ENCODE measurements at places on chromosomes 1 and 21.
A peak's percentile ranks its signal among the peaks of the same experiment; 100 is the strongest.

GRCh38 chr1:76843821-76844464, 23.3 kb upstream of the ST6GALNAC5 start:
- no peak for DNase-seq

DNA sequence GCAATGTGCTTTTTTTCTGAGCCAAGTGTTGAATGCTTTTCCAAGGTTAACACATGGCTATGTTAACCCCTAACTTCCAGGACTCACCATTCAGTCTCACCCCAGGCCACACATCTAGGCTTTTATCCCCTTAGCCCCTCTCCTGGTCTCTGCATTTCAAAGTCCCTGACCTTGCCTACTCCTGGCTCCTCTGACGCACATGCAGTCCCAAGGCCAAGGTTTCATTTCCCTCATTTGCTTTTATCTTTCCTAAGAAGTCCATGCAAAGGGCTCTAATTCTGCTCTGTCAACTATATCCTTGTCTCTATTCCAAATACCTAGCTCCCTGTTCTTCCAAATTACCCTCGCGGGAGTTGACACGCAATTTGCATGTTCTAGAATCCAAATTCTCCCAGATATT, 25.4 kb downstream of the SLC30A10 start:
- no peak for DNase-seq

DNA sequence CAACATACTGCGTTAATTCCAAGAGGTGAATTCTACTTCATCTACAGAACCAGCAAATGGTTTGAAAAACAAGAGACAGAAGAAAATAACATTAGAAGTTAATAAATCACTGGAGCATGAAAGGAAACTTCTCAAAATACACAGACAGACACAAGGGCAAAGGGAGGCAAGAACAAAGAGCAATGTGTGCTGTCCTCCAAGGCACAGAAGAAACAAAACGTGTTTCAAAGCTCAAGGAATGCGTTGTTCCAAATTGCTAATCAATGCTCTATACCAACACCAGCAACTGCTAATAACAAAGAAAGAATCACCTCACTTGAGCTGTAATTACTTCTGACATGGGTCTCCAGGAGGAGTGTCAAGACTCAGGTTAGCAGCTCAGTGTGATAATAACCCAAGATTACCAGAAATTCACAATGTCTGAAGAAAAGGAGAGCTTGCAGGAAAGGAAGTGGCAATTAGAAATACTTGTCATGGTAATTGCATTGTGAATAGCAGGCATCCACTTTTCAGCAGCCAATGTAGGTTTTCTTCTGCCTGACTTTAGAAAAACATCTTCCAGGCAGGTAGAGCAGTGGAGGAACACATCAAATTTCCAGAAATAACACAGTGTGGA, 175.4 kb downstream of the SEC16B start:
- peak; percentile 30 for DNase-seq

GRCh38 chr1:54477153-54477561, 70.9 kb upstream of the ACOT11 start:
- DNase-seq = no peak

DNA sequence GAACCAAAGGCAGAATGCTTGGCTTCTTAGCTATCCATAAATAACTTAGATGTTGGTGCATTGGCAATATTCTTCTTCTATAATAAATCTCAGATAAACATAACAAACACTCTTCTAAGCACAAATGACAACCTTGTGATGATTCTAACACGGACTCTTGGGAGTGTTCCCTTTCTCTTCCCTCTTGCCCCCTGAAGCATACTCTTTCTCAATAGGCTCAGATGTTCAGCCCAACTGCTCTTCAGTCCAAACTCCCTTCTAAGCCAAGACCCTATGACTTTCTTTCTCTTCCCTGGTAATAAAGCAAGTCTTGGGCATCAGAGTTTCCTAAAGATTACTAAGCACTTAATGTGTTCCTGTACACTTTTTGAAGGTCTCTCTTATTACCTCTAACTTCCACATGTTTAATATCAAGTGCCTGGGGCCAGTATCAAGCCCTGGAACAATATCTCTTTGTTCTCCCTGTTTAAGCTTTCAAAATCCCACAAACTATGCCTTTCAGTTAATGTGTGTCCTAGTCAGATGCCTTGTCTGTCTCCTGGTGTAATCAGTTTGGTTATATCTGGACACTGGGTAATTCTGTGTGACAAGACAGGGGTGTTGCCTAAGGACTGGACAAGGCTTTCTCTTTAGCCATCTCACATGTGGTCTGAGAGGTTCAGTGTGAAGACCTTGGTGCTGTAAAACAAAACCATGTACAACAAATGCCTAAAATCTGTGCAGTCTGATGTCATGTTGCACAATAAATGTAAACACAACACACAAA, 92.9 kb upstream of the IVNS1ABP start:
- no peak for DNase-seq

GRCh38 chr1:111204983-111205713, 4.7 kb upstream of the DENND2D start:
- no peak for DNase-seq

GRCh38 chr1:180598333-180598974, 33.4 kb upstream of the XPR1 start:
- peak; percentile 96 for DNase-seq

DNA sequence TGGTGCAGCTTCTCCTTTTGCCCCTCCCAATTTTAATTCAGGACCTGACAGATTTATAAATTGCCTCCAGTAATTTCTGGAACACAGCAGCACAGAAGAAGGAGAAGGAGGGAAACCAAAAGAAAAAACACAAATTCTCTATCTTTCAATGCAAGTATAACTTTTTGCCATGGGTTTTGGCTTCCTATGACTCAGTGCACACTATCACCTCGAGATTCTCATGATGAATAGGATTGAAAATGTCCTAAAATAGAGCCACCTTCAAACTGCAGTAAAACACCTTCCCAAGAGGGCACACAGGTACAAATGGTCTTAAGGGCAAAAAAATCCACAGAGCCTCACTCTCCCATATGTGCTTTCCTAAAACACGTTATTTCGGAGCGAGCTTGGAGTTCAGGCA, 113.6 kb downstream of the HLCS start:
- no peak for DNase-seq

- no peak for DNase-seq
Measured at GRCh38 chr1:161180639-161181038, 3.3 kb upstream of the B4GALT3 start.

- DNase-seq = no peak
Measured at GRCh38 chr1:93805027-93805610, 73.9 kb downstream of the DNTTIP2 start.

DNA sequence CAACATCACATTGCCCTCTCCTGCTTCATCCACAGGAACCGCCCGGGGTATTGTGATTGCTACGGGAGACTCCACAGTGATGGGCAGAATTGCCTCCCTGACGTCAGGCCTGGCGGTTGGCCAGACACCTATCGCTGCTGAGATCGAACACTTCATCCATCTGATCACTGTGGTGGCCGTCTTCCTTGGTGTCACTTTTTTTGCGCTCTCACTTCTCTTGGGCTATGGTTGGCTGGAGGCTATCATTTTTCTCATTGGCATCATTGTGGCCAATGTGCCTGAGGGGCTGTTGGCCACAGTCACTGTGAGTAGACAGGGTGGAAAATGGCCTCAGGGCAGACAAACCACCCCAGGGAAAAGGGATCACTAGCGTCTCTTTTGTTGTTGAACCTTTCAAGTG, 12.7 kb downstream of the ATP1A4 start:
- DNase-seq = no peak

GRCh38 chr1:210687582-210688279, 359.0 kb downstream of the HHAT start:
- DNase-seq = peak; percentile 83

DNA sequence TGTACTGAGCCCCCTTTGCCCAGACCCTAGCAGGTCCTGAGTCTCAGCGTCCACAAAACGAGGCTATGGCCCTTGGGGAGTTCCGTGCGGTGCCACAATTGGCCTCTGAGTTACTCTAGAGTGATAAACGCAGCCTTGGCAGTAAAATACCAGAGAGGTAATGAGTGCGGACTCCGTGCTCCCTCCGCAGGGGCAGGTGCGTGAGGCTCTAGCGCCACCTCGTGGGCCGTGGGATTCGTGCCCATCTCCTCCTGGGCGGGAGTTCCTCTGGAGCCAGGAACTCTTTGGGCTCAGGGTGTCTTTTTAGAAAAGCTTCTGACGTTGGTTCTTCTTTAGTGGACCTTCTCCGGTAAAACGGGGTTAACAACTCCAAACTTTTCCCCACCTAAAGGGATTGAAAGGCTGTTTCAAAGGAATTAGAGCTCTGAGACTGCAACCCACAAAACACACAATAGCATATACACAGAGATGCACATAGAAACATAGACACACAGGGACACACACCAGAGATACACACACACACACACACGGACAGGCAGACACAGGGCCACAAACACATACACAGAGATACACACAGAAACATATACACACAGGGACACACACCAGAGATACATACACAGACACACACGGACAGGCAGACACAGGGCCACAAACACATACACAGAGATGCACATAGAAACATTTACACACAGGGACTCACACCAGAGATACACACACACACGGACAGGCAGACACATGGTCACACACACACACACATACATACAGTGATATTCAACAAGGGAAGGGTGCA, 99.4 kb downstream of the KCNJ15 start:
- DNase-seq = peak; percentile 78

GRCh38 chr1:184190616-184191015, 139.1 kb downstream of the TSEN15 start:
- DNase-seq = no peak

DNA sequence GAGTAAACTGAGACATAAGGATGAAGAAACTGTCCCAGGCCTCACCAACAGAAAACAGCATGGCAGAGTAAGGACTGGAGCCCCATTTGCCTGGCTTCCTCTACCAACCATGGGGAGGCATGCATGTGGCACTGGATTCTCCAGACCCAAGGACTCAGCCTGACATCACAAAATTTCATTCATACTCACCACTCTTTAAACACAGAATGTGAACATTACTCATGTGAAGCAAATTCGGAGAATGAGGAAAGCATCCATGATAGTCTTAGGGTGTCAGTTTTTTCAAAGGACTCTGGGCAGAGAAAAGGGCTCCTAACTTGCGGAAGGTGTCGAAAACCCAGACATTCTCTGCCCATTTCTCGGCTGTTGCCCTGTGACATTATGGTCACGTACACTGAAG, 83.9 kb downstream of the PCNX2 start:
- peak; percentile 52 for DNase-seq

- DNase-seq = peak; percentile 74
Measured at GRCh38 chr1:47725992-47726855, 271.0 kb downstream of the TRABD2B start.

DNA sequence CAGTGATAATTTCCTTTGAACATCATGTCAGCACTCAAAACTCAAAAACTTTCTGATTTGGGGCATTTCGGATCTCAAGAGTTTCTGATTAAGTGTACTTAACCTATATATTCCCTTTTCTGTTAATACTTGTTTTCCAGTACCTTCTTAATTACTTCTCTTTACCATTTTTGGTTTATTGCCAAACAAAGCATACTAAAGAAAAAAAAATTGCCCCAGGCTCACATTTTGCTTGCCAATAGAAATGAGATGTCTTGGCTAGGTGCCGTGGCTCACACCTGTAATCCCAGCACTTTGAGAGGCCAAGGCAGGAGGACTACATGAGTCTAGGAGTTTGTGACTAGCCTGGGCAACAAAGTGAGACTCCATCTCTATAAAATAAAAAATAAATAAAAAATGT, 4.8 kb downstream of the PSMD4 start:
- no peak for DNase-seq

GRCh38 chr1:167792188-167792565, 70.4 kb downstream of the MPZL1 start:
- no peak for DNase-seq

DNA sequence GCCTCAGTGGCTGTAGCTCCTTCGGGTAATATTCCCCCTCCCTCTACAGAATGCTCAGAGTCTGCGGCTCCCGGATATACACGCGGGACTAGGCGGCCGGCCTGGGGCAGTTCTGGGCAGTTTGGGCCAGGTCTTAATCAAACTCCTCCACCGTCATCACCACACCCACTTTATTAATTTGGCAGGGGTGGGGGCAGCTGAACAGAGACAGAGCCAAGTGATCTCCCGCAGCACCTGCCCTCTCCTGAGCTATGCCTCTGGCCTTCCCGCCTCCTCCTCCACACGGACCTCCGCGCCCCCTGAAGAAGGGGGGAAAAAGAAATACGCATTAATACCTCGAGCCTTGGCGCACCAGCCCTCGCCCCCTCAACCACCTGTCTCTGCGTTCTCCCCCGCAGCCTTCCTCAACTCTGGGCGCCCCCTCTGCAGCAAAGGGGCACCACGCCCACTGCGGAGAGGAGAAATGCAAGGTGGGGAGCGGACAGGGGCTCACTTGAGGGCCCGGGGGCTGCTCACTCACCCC, 42.6 kb downstream of the CD34 start:
- DNase-seq = peak; percentile 58

- DNase-seq = no peak
Measured at GRCh38 chr1:70890408-70890807, 157.2 kb downstream of the PTGER3 start.

- DNase-seq = no peak
Measured at GRCh38 chr1:44016890-44017400, 14.3 kb downstream of the SLC6A9 start.

DNA sequence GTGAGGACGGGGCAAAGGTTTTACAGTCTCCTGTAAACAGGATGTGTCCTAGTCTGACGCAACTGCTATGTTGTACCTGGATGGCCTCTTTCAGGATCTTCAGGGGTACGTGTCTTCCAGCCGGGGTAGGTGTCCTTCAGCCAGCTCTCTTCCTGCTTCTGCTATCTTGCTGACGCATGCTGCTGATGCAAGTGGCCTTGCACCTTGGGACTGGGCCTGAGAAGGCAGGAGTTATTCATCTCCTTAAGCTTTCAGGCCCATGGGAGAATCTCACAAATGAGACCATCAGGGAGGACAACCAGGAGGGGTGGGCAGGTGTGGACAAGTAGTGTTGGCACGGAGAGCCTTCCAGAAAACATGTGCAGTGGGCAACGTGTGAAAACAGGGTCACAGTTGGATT, 7.9 kb upstream of the SPRR1B start:
- no peak for DNase-seq

- DNase-seq = peak; percentile 98
Measured at GRCh38 chr1:2451741-2452140, 24.3 kb upstream of the PLCH2 start.

DNA sequence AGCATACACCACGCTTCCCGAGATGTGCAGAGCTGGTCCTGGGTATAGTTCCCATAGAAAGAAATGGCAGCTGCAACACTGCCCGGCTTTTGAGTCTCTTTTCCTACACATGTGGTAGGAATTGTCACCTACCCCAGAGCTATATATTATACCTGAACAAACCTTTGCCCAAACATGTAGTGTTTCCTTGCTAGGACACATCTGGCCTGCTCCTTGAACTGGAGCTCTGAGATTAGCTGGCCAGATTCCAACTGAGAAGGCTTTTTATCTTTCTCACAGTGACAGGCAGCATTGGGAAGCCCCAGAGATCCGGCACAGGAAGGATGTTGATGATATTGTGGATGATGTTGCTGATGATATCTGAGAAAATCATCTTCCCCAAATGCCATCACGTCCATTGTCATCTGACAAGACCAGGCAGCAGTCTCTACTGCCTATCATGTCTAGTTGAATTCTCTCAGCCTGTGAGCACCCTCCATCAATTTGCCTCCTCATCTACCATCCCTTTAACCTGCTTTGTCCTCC, 115.0 kb upstream of the SMYD2 start:
- DNase-seq = no peak

Data from kidney tubule cell (primary cell).